Myometrial cell (primary cell): ENCODE measurements at places on chromosomes 7 and 10. TPM values are rescaled to one million over a fixed set of nuclear protein-coding genes. Genes with fewer than 3 reads are reported as not detected.

The RARRES2 gene
- 0.86 and 4.8 TPM in 2 replicates for total RNA-seq

The TRIM50 gene
- not detected in 2 replicates for total RNA-seq

The ST7 gene
- 26.8 and 35.7 TPM in 2 replicates for total RNA-seq

The ADIRF gene
- total RNA-seq: 35.6 and 35.7 TPM in 2 replicates

The GARIN1A gene
- total RNA-seq: not detected in 2 replicates

The FOXI2 gene
- not detected in 2 replicates for total RNA-seq

The SFRP5 gene
- not detected in 2 replicates for total RNA-seq

The ERVW-1 gene
- not detected in 2 replicates for total RNA-seq

The PTPRZ1 gene
- not detected in 2 replicates for total RNA-seq

The C10orf95 gene
- not detected in 2 replicates for total RNA-seq

The SORBS1 gene
- total RNA-seq: 0.35 and 0.86 TPM in 2 replicates

The IFIT2 gene
- total RNA-seq: 5.8 TPM in 2 replicates

The PILRB gene
- total RNA-seq: 9.8 and 13.3 TPM in 2 replicates

The SNX8 gene
- total RNA-seq: 34.2 and 58.2 TPM in 2 replicates

The ACSM6 gene
- not detected in 2 replicates for total RNA-seq

The MYH16 gene
- total RNA-seq: not detected in 2 replicates

The BTBD16 gene
- total RNA-seq: not detected in 2 replicates

The PIK3AP1 gene
- 0.29 TPM in 1 of 2 replicates, not detected in the other for total RNA-seq

The KLF14 gene
- not detected in 2 replicates for total RNA-seq

The UPK3B gene
- not detected in 2 replicates for total RNA-seq

The INHBA gene
- total RNA-seq: 0.53 and 1.2 TPM in 2 replicates

The CNTNAP2 gene
- 0.58 TPM in 1 of 2 replicates, not detected in the other for total RNA-seq

The EGR2 gene
- total RNA-seq: not detected in 2 replicates

The SORCS1 gene
- not detected in 2 replicates for total RNA-seq

The CPA4 gene
- 7.5 and 13.1 TPM in 2 replicates for total RNA-seq

The PHYHIPL gene
- total RNA-seq: 2.3 TPM in 1 of 2 replicates, not detected in the other

The MARCHF5 gene
- total RNA-seq: 7.8 and 9.8 TPM in 2 replicates

The FXYD4 gene
- total RNA-seq: not detected in 2 replicates

The ATG9B gene
- not detected in 2 replicates for total RNA-seq

The CYCS gene
- 76.7 and 77.3 TPM in 2 replicates for total RNA-seq

The CEP55 gene
- total RNA-seq: 51.9 and 66.1 TPM in 2 replicates

The PSPH gene
- 134 and 148 TPM in 2 replicates for total RNA-seq

The SPDYE1 gene
- not detected in 2 replicates for total RNA-seq

The PAX2 gene
- not detected in 2 replicates for total RNA-seq

The CAV1 gene
- 856 and 935 TPM in 2 replicates for total RNA-seq

The SPDYE9 gene
- not detected in 2 replicates for total RNA-seq

The LIPJ gene
- under 0.01 TPM in 1 of 2 replicates, not detected in the other for total RNA-seq

The CARD11 gene
- total RNA-seq: 2.6 and 3.9 TPM in 2 replicates

The PSD gene
- 9.2 and 14.1 TPM in 2 replicates for total RNA-seq

The CFTR gene
- total RNA-seq: under 0.01 TPM in 1 of 2 replicates, not detected in the other

The CC2D2B gene
- total RNA-seq: 0.29 TPM in 1 of 2 replicates, not detected in the other

The COL13A1 gene
- 21.3 and 23.1 TPM in 2 replicates for total RNA-seq

The CALHM3 gene
- not detected in 2 replicates for total RNA-seq

The CH25H gene
- total RNA-seq: 0.18 TPM in 1 of 2 replicates, not detected in the other

The OR9A2 gene
- total RNA-seq: not detected in 2 replicates
